NCI-H146 (cell line): ENCODE measurements at places on chromosomes 2 and 18.

DNA sequence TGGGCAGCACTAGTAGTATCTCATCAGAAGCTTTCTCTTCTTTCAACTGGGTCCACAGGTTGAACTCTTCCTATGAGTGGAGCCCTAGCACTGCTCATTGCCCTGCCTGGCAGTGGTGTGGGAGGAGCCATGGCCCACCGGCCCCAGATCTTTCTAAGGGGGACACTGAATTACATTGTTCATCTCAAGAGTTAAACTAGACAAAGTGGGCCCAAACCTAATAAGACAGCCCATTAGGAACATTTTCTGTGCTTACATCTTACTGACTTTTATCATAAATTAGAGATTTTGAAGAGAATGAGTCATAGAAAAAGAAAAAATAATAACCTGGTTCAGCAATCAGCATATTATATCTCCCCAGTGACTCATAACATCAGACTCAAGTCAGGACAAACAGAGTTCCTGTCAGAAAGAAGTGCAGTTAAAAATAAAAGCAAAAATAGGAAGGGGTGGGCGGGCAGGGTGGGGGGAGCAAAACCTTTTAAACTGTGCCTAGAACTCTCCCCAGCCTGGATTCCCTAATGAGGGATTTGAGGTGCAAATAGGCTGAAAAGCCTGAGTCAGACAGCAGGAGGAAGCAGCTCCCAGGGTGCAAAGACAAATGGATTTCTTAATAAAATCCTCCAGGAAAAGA lies 161.6 kb upstream of the TRIB2 start:
- no peak for DNase-seq

- DNase-seq: no peak
Observed at GRCh38 chr2:231489990-231490389, 25.7 kb upstream of the NCL start.

DNA sequence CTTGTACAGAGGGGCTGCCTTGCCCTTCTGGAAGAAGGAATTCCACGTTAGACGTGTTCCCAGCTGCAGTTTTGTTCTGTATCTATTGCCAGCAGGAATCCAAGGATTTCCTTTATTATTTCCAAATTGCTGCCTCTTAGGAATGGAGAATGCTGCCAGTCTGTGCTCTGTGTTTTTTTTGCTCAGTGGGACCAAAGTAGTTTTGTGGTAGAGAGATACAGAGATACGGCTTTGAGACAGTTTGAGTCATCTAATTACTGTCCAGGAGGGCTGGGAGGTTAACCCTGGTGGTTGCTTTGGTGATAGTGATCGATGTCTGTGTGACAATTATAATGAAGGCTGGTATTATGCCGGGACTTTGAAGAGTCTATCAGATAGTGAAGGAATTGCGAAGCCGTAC lies 26.3 kb downstream of the ASAP2 start:
- peak; percentile 61 for DNase-seq

- peak; percentile 53 for DNase-seq
Observed at GRCh38 chr2:39607538-39608262, 58.0 kb upstream of the TMEM178A start.

DNA sequence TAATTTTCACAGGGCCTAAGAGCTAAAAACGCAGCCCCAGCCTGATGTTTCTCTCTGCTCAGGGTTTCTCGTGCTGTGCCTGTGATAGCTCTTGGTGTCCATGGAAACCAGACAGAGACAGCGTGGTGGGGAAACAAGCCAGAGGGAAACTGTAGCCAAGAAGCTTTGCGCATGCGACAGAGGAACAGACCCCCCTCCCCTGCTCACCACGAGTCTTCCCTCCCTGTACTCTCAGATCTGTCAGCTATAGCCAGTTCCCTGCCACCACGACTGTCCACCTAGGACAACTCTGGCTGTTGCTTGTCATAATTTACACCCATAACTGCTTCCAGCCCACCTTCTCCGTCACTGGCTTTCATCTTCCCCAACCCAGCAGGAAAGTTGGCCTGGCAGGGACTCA lies 13.2 kb upstream of the DNAJC27 start:
- peak; percentile 76 for DNase-seq
